ENCODE measurements at places on chromosomes 5 and 9.
A peak's percentile ranks its signal among the peaks of the same experiment; 100 is the strongest.

- DNase-seq = no peak
Observed at GRCh38 chr5:2005101-2006041, 122.6 kb upstream of the IRX4 start.

GRCh38 chr5:17132444-17133083 lies 84.9 kb upstream of the BASP1 start:
- DNase-seq = peak; percentile 35

DNA sequence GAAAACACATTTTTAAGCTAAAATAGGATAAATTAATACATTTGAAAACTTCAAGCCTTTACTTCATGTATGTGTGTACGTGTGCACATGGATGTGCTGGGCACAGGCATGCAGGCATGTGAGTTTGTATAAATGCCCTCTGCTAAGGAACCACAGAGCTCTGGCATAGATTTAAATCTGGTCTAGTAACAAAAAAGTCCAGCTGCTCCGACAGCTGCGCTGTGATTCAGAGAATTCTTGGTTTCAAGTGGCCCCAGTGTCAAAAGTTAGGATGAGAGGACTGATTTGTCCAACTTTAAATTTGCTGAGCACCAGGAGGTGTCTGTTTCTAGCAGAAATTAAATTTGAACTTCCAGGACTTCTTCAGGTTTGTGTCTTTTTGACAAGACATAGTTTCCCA lies 203.7 kb upstream of the TUT7 start:
- DNase-seq = no peak

DNA sequence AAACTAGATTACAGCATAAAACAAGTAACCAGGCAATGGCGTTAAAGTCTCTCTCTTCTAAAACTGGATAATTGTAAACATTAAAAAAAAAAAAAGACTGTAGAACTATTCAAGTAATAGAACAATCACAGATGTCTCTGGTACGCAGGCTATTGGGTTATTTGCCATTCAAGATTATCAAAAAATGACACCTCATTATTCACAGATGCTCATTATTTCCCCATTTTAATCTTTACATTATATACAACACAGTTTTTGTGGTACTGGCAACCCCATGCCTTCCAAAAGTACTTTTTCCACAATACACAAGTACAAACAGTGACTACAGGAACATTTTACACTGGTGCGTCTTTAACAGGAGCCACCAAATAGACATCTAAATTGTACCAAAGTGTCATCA lies 109.4 kb downstream of the ZNF608 start:
- DNase-seq = no peak

- no peak for DNase-seq
Observed at GRCh38 chr9:90065851-90066250, 461.0 kb downstream of the GADD45G start.
